ENCODE measurements at places on chromosomes 16 and 17.
A peak's percentile ranks its signal among the peaks of the same experiment; 100 is the strongest.

DNA sequence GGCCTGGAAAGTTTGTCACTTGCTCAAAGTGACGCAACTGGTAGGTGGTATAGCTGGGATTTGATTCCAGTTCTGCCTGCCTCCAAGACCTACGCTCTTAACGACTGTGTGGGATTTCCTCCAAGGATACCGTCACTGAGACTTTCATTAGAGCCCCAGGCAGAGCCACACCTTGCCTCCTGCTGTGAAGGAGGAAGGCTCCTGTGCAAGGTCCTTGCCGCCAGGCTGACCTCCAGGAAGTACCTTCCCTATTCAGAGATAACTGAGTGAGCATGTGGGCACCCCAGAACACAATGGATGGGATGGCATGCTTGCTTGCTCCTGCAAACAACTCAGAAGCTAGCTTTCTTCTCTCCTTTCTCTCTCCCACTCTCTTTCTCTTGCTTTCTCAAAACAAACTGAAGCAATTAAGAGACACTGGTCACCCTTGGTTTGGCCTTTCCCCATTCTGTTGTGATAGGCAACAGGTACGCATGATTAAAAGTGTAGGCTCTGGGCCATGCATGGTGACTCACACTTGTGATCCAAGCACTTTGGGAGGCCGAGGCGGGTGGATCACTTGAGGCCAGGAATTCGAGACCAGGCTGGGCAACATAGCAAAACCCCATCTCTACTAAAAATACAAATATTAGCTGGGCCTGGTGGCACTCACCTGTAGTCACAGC is 30.7 kb downstream of the CACNG3 start:
- no peak for DNase-seq

- no peak for DNase-seq
Observed at GRCh38 chr17:40021451-40021971, 6.3 kb downstream of the CSF3 start.

- no peak for DNase-seq
Observed at GRCh38 chr16:89143911-89144675, 27.5 kb upstream of the CDH15 start.

GRCh38 chr17:50607522-50608175 is 27.0 kb upstream of the ABCC3 start:
- no peak for DNase-seq

DNA sequence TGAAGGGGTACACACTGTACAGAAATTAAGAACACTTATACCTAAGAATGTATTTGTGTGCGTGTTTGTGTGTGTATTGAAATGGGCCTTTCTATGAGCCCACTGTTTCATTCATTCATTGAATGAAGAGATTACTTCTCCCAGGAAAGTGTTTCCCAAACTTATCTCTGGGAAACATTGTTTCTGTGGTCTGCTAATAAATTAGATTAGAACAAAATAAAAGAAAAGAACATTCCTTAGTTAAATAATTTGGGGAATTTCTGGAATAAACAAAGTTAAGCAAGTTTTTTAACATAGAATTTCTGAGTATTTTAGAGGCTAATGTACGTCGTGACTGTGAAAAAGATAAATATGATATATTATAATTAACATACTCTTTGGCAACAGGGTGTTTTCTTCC is 402.4 kb upstream of the CDH11 start:
- DNase-seq, result no peak

DNA sequence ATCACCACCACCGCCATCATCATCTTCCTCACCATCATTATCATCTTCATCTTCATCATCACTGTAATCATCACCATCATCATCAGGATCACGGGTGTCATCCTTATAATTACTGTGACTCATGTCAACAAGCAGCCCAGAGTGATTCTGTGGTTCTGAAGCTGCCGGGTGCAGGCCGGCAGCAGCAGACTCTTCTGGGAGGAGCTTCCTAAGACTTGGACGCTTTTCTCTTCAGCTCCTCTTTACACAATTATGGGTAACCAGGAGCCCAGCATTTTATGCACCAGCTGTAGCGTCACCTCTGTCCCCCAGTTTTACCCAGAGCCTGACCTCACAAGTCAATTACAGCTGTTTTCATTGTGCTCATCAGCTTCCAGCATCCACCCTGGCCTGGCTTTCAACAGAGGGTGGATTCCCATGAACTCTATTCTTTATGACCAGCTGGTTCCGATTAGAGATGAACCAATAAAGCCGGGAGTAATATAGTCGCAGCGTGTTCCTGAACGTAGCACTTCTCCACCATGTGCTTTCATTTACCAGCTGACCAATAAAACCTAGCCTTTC is 275.8 kb downstream of the FOXL1 start:
- DNase-seq, result no peak

DNA sequence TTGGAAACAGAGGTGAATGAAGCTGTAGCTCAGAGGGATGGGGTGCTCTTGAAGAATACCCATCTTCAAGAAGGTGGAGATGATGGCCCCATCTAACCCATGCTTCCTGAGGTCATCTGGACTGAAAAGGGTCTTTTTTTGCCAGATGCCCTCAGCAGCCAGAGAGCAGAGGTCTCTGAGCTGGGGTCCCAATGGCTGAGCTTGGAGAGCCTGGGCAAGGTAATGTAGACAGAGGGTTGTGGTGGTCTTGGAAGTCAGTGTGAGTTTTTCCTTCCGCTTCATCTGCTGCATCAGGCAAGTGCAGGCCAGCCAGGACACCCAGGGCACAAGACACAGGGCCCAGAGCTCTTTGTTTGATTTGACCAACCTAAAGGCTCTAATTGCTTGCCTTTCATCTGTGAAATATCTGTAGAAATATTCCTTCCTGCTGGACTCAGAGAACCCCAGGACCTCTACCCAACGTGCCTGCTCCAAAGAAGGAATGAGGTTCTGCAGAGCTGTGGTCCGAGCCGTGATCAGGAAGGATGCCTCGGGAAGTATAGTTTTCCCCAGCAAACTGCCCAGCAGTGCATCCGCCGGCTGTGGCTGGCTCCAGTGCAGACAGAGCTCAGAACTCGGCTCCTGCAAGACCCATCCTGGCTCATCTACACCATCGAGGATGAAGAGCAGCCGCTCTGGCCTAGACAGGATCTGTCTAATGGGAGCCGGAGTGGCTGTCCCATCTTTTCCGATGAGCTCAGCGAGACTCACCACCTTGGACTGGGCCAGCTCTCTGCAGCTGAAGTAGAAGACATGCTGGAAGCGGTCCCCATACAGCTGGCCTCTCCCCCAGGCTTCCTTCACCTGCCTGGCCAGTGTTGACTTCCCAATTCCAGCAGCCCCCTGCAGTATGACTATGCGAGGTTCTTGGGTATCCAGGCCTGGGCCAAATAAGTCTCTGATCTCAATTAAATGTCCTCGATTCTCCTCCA is 25.2 kb downstream of the NLRP1 start:
- DNase-seq, result peak; percentile 43

- DNase-seq, result no peak
Observed at GRCh38 chr17:62995377-62995885, 29.4 kb downstream of the TANC2 start.

- no peak for DNase-seq
Observed at GRCh38 chr17:71273441-71273840, 847.4 kb upstream of the SOX9 start.

- DNase-seq, result no peak
Observed at GRCh38 chr16:28279006-28279405, 13.3 kb upstream of the SBK1 start.

GRCh38 chr17:57257195-57257894 is 1.0 kb downstream of the MSI2 start:
- DNase-seq, result peak; percentile 74

DNA sequence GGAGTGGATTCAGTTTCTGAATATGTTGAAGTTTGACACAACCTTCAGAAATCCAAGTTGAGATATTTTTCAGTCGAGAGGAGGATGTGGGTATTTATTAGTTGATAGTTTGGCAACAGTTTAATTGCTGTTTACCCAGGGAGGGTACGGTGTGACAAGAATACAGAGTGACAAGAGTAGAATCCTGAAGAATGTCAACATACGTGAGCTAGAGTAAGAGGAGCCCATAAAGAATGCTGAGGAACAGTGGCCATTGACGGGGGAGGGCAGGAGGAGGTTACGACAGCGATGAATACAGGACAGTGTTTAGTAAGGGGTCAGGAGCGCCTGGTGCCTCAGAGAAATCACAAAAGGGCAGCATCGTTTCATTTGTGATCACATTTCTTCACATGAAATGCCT is 76.5 kb downstream of the AATF start:
- DNase-seq, result no peak

DNA sequence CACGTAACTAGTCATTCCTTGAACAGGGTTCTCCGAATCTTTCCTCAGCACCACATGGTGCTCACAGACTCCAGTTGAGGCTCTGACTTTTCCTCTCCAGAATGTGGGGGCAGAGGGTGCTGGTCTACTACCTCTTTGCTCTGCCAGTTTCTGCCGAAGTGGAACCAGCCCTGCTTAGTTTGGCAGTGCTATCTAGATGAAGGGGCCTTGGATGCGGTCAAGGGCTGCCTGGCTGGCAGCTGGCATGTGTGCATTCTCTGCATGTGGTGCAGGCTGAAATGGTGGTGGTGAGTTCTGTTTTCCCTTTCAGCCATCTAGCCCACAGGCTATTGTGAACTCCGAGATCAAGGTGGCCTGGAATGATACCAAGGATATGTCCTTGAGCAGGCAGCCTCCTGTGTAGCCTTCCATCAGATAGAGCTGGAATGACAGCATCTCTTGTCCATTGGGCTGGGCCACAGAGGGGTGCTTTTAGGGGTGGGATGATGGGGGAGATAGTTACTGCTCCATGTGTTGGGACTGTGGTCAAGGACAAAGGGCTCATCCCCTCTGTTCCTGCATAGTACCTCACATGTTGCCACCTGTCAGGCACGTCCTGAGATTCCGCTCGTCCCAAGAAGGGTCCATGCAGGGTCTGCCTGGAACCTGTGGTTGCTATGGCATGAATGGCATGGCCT is 2.0 kb downstream of the DYNLL2 start:
- DNase-seq, result no peak

DNA sequence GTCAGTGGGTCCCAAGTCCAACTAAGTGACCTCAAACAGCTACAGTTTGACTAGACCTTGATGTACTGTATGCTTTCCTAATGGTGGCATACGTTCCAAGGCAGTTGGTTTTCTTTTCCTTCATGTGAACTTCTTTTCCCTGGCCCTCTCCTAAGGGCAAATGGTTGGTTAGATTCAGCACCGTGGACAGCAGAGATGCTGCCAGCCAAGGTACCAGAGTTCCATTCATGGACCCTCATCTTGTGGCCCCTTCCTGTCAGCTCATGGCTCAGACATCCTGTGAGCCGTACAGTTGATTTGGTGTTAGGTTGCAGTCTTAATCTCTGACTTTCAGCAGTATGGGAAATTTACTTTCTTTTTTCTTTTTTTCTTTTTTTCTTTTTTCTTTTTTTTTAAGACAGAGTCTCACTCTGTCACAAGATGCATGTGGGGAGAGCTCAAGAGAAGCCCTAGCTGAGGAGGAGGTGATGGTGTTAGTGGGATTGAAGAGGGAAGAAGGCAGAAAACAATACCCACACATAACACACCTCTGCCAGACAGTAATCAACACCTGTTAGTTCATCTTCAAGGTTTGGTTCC is 122.4 kb downstream of the USP31 start:
- no peak for DNase-seq

DNA sequence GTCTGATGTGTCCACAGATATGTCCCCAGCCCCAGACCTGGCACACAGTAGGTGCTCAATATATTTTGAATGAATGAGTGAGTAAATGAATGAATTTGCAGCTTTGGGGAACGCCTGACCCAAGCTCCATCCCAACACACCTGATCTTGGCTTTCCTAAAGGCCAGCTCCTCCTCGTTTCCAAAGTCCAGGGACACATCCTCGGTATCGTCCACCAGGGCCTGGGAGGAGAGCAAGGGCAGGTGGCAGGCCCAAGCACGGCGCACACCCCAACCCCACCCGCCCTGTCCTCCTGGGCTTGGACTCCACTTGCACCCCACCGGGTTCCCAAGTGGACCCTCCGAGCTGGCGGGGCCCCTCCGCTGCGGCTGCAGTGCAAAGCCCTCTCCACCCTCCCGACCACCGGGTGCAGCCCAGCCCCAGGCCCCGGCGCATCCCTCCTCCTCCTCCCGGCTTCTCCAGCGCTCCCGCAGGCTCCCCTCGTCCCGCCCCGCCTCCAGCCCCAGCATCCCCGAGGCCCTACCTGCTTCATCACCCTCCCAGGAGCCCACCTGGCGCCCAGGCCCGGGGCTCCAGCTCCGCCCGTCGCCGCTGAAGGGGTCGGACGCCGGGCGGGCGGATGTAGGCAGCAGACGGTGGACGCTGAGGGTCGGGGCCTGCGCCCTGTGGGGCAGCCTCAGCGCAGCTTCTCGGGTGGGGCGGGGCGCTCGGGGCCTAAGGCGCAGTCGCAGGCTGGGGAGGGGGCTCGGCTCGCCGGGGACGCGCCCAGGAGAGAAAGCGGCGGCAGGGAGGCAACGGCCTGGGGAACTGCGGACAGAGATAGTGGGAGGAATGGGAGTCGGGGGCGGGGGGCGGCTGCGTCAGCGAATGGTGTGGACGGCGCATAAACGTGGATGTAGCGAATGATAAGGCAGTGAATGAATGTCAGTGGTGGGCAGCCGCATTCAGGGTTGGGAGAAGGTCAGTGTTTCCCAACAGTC is at the start of gene TVP23A:
Gene TVP23A (minus strand): TSS at position 832 of the 979 bp plus-strand sequence. CDS start 301 bp downstream, at position 531.
- no peak for DNase-seq

- DNase-seq, result no peak
Observed at GRCh38 chr17:60926466-60927183, 249.0 kb downstream of the BCAS3 start.

All from activated effector memory CD4-positive, alpha-beta T cell treated with anti-CD3 and anti-CD28 coated beads, Interleukin-2, amount 50 U/mL, for 16 hours (primary cell).